Panc1 (cell line): ENCODE measurements at places on chromosomes 12 and 14.

- no peak for DNase-seq
Measured at GRCh38 chr12:100484183-100484886, 10.7 kb downstream of the NR1H4 start.

DNA sequence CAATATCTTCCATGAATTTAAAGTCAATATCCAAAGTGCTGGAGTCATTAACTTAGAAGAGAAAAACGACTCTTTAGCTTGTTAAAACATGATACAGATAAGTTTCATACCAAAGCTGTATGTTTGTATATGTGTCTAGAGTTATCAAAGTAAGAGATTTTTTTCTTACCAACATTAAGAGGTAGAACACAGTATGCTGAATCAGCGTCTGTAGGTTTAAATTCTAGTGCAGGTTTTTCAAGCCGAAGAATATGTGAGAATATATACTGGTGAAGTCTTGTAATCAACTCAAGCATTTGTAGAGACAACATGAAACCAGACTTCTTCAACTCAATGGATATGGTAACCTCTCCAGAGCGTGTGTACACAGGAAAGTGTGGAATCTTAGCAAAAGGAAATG lies 49.6 kb downstream of the DICER1 start:
- DNase-seq = no peak

- no peak for DNase-seq
Measured at GRCh38 chr12:42525444-42525843, 64.1 kb downstream of the PRICKLE1 start.

DNA sequence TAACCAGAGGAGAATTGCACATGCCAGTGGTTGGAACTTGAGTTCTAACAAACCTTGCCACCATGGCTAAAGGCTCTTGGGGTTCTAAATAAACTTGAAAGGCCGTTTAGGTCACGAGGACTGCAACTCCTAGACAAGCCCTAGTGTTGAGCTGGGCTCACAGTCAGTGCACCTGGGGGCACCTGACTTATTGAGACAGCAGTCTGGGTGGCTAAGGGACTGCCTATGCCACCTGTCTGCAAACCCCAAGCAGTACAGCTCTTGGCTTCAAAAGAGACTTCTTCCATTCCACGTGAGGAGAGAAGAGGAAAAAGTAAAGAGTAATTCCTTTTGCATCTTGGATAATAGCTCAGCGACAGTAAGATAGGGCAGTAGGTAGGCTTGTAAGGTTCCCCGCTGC lies 765.6 kb upstream of the FOXG1 start:
- DNase-seq = no peak

DNA sequence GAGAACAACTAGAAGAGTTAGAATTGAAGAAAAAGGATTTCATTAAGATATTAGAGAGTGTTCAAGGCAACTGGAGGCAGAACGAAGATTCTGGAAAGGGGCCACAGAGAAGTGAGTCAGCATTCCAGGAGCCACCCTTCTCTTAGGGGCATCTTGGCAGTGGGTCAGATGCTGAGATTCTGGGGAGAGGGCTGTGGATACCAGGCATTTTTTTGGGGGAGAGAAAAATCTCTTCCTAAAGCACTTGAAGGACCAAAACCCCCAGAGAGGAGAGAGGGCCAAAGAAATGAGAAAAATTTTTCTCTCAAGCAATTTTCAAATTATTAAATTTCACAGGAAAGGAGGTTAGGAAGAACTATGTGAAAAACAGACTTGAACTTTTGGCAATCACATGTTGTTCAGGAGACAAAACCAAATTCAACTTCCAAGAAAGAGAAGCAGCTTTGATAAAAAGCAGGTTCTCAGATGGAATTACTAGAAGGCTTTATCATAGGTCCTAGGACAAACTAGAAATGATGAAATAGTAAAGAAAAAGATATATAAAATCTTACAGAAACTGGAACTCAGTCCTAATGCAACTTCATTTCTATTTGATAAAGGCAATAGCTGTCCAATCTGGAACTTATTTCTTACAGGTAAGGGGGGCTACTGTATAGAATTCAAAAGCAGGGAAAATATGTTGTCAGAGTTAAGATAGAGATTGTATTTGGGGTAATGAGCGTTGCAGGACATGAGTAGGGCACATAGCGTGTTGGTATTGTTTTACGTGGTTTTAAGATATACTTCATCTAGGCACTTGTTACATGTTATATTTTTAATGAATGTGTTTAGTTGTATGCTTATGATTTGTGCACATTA lies 1.1 kb upstream of the CLEC2D start:
- DNase-seq = no peak

DNA sequence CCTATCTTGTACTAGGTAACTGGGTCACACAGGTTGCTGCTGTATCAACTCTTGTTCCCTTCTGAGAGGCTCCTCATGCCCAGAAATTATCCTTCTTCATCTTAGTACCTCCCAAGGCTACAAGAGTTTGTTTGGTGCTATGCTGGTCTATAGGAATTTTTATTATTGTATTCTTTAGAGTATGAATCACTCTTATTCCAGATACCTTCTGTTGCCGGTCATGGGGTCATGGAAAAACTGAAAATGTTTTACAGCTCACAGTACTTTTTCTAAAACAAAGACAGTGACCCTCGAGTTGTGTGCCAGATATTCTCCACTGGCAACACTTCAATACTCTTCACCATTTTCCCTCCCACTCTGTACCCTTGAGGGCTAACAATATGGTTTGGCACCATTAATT lies 1598.0 kb upstream of the TMEM132C start:
- no peak for DNase-seq

- no peak for DNase-seq
Measured at GRCh38 chr12:28859551-28859950, 289.5 kb upstream of the FAR2 start.

DNA sequence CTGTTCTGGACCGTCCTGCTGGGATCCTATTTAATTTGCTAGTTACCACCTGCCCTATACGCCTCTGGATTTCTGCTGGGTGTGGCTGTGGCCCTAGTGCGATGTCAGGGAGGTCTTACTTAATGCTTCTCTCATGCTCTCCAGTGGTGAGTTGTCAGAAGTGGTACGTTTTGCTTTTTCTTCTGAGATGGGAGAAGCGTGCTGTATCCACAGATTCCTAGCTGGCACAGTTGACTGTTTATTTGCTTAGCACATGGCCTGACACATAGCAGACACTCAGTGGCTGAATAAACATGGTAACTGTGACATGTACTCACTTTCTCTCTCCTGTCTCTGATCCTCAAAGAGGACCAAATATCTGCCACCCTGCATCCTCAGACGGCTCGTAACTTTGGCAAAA lies 107.3 kb downstream of the CACNA1C start:
- DNase-seq = no peak

DNA sequence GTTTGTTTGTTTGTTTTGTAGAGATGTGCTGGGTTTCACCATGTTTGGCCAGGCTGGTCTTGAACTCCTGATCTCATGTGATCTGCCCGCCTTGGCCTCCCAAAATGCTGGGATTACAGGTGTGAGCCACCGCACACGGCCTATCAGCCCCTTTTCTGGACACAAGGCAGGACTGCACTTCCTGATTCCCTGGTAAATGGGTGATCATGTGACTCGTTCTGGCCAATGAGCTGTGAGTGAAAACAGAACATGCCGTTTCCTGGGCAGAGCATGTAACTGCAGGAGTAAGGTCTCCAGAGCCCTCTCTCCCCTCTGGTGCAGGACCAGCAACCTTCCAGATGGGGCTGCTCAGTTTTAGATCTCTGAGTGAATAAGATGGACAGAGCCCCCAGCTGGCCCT lies 92.7 kb downstream of the ITPK1 start:
- DNase-seq = no peak

GRCh38 chr14:22472935-22473854 lies 115.8 kb downstream of the DAD1 start:
- DNase-seq = no peak
